ENCODE measurements at places on chromosomes 11 and 22. TPM values are rescaled to one million over a fixed set of nuclear protein-coding genes. Genes with fewer than 3 reads are reported as not detected.

- no peak for DNase-seq
These were observed 58.6 kb downstream of the KDM2A start for GRCh38 chr11:67177399-67178281.

DNA sequence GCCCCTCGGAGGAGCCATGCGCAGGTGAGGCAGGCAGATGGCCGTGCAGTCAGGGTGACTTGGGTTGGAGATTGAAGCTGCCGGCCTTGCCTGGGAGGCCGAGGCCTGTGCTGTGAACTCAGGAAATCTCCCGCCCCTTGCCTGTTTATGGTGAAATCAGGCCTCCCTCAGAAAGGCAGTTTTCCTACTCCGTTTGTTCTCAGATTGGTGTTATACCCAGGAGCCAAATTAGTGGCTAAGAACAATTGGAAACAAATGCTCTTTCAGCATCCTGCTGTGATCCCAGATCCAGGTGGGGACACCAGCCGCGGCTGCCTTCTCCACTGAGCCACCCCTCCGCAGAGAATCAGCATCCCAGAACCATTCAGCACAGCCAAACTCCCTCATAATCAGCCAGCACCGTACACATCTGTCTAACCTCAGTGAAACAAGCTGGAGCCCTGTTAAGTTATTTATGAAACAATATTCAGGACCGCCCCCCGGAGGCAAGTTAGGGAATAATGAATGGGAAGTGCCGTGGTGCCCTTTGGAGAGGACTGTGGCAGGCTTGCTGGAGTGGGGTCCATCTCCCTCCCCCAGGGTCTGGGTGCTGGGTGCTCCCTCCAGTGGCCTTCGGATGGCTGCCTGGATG lies 60.0 kb downstream of the PKNOX2 start:
- no peak for DNase-seq

DNA sequence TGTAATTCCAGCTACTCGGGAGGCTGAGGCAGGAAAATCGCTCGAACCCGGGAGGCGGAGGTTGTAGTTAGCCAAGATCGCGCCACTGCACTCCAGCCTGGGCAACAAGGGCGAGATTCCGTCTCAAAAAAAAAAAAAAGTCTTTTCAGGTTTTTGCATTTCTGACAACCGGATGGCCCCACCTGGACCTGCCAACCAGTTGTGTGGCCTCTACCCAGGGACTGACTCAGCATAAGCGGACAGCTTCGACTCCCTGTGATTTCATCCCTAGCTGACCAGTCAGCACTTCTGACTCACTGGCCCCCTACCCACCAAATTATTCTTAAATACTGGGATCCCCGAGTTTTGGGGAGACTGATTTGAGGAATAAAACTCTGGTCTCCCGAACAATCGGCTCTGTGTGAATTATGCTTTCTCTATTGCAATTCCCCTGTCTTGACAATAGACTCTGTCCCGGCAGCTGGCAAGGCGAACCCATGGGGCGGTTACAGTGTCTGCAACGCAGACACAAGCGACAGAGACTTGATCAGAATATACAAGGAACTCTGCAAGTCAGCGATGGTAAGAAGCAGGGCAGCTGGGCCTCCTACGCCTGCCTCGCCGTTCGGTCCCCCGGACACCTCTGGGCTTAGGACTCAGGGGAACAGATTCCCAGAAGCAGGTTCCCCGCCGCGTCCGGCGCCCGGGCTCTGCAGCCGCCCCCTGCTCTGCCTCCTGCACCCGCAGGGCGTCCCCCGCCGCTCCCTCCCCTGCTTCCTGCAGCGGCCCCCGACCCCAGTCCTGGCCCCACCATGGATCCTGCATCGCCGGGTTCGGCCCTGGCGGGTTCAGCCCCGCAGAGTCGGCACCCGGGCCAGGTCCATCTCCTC lies 741 bp upstream of the TALDO1 start:
- DNase-seq, result no peak

DNA sequence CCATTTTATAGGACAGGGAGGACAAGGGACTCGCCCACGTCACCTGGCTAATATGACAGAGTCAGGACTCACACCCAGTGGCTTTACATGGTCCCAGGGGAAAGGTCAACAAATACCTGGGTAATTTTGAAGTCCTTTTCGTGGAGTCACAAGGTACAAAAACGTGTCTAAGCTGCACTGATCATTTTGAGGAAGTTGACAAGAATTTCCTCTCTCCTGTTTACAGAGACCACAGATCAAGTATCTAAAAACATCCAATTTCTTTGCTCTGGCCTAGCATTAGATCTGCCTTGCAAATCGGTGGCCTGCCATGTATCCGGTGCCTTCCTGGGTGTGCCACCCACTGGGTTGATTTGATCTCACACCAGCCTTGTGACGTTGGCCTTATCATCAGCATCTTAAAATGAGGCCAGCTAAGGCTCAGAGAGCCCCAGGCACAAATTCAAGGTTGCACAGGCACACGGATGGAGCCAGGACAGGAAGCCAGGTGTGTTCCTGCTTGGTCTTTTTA lies 17.6 kb downstream of the GDPD5 start:
- no peak for DNase-seq

DNA sequence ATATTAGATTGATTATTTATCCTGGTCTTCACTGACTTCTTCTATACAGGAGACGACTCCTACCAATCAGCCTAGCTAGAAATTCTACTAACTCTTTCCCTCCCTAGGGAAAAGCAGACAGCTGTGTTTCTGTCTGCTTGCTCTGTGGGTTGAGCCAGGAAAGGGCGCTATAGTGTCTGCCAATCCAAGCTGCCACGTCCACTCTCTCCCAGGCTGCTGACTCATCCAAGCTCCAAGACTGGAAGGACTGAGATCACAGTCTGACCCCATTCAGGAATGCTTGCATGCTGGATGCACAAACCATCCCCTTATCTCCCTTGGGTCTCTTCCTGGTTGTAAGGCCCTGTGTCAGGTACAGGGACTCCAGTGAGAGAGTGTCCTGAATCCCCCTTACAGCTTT lies 955.6 kb downstream of the OPCML start:
- no peak for DNase-seq

- no peak for DNase-seq
These were observed 41.4 kb upstream of the PCF11 start for GRCh38 chr11:83115551-83115950.

- DNase-seq, result no peak
These were observed 34.0 kb downstream of the LGR4 start for GRCh38 chr11:27438595-27438981.

- DNase-seq, result no peak
These were observed 639.7 kb downstream of the TBC1D22A start for GRCh38 chr22:47401976-47402770.

- peak; percentile 65 for DNase-seq
These were observed 27.8 kb upstream of the AMOTL1 start for GRCh38 chr11:94740083-94741021.

- DNase-seq, result no peak
These were observed 453 bp downstream of the GAS2 start for GRCh38 chr11:22666688-22667439.

GRCh38 chr11:45541693-45542434 lies 123.6 kb downstream of the CHST1 start:
- no peak for DNase-seq

DNA sequence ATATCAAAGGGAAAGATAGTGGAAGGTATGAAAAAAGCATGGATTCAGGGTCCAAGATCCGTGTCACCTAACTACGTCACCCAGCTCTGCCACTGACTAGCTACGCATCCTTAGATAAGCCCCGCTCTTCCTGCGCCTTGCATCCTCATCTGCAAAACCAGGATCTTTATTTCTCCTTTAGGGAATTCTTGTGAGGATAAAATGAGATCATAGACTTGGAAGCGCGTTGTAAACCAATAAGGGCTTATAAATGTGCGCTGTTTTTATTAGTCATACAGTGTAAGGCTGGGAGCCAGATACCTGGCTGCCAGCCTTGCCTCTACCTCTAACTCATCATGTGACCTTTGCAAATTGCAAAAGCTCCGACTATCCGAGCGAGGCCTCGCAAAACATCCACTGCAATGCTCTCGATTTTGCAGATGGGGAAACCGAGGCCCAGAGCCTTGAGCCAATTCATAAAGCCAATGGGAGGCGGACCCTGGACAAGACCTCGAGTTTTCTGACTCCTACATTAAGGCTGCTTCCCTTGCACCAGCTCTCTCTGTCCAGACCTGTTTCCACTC lies 753 bp downstream of the PRPF19 start:
- DNase-seq, result no peak

GRCh38 chr11:57497303-57498247 lies 17.9 kb downstream of the SLC43A1 start:
- no peak for DNase-seq

DNA sequence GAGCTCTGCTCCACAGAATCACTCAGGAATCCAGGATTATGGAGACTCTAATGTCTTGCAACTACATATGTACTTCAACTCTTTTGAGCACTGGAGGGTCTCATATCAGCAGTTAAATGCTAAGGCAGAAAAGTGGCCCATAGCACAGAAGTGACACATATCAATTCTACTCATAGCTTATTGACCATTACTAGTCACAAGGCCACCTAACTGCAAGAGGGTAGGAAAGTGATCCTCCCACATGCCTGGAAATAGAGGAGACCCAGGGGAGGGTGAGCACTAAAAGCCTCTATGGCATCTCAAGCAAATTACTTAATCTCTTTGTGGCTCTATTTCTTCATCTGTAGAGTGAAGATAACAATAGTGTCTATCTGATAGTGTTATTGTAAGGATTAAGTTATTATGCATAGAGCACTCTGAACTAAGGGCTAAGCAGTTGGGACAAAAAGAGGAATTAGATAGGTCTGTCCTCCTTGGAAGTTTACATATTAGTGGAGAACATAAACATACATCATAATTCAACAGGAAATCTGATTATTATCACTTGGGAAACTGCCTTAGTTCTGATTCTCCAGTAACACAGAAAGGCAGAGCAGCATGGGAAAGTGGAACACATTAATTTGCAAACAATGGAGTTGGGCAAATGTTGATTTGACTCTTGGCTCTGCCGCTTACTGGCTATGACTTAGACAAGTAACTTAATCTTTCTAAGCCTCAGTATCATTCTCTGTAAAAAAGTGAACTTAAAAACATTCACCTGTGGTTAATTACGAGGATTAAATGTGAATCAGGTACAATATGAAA lies 25.1 kb upstream of the USP47 start:
- no peak for DNase-seq

- no peak for DNase-seq
These were observed 25.9 kb upstream of the CCDC34 start for GRCh38 chr11:27388869-27389268.

- DNase-seq, result no peak
These were observed 2.1 kb upstream of the KIAA1671 start for GRCh38 chr22:24950272-24950902.

DNA sequence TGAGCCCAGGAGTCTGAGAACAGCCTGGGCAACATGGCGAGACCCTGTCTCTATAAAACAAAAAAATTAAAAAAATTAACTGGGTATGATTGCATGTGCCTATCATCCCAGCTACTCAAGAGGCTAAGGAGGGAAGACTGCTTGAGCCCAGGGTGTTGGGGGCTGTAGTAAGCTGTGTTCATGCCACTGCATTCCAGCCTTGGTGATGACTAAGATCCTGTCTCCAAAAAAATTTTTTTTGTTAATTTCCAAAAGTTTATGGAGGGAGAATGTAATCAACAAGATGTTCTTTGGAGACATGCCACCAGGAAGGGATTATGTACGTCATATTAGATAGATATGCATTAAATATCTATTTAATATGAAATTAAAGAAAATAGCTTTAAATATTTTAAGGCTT lies 267.5 kb downstream of the SBF2 start:
- no peak for DNase-seq

GRCh38 chr11:129694966-129695365 lies 120.7 kb upstream of the TMEM45B start:
- no peak for DNase-seq

DNA sequence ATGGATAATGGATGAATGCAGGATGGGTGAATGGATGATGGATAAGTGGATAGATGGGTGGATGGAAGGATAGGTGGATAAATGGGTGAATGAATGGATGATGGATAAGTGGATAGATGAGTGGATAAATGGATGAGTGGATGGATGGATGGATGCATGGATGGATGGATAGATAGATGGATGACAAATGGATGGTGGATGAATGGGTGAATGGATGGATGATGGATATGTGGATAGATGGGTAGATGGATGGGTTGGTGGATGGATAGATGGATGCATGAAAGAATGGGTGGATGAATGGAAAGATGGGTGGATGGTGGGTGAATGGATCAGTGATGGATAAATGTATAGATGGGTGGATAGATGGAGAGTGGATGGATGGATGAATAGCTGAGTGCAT lies 564.8 kb downstream of the MIAT start:
- DNase-seq, result no peak

- no peak for DNase-seq
These were observed 125.2 kb downstream of the LRRC4C start for GRCh38 chr11:41334007-41334933.

- peak; percentile 27 for DNase-seq
These were observed 22.5 kb upstream of the KRTAP5-6 start for GRCh38 chr11:1674173-1675131.

DNA sequence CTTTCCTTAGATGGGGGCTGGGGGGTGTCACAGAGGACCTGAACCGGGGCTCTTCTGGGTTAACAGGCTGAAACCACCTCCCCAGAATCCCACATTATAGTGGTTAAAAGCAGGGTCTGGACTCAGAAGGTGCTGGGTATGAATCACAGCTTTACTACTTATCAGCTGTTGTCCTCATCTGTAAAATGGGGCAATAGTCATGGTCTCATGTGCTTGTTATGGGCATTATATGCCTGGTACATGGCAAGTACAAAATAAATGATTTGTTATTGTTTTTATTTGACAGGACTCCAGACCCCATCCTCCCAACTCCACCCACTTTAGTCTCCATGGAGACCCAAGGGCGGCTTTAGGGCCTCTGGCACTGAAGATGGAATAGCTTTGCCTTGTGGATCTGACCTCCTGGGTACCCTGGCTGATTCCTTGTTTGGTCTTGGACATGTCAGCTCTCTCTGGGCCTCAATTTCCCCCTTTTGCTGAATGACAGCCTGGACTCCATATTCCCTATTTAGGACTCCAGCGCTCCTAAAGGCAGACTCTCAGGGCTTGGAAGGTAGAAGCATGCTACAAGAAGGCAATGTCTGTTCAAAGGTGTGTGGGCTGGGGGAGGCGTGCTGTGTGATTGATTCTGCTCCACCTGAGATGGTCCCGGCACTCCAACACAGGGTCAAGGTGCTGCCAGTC lies 812 bp upstream of the SMTN start:
- DNase-seq, result no peak

The KIAA1671 gene
- 43.7 TPM for total RNA-seq

The MMP7 gene
- total RNA-seq, result 226 TPM

The CD6 gene
- 4.2 TPM for total RNA-seq

The C11orf87 gene
- total RNA-seq, result 5.9 TPM

The TRIM49 gene
- total RNA-seq, result not detected

The TRIM51 gene
- total RNA-seq, result not detected

The OTOG gene
- 0.31 TPM for total RNA-seq

All from ureter (tissue), 1 donor.